ENCODE measurements at places on chromosomes 16 and 17.

GRCh38 chr16:330741-331140, 21.8 kb downstream of the AXIN1 start:
- DNase-seq: no peak

DNA sequence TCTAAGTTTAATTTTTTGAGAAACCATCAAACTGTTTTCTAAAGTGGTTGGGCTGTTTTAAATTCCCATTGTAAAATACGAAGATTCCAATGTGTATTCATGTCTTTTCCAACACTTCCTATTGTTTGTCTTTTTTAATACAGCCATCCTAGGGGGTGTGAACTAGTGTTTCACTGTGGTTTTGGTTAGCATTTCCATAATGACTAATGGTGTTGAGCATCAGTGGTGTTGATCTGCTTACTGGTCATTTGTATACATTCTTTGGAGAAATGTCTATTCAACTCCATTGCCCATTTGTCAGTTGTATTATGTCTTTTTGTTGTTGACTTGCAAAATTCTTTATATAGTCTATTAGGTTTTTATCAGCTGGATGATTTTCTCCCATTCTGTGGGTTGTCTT, 239.2 kb upstream of the AXIN2 start:
- DNase-seq: no peak

DNA sequence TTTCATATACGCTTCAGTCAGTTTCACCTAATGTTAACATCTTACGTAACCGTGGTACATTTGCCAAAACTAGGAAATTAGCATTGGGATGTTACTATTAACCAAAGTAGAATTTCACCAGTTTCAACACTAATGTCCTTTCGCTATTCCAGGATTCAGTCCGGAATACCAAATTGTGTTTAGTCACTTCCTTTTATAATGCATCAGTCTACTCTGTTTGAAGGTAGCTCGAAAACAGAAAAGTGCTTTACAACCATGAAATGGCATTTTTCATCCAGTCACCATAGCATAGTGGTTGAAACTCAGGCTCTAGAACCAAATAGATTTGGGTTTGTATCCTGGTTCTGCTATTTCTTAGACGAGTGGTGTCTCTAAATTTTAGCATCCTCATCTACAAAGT, 29.4 kb downstream of the AP2B1 start:
- DNase-seq: no peak

DNA sequence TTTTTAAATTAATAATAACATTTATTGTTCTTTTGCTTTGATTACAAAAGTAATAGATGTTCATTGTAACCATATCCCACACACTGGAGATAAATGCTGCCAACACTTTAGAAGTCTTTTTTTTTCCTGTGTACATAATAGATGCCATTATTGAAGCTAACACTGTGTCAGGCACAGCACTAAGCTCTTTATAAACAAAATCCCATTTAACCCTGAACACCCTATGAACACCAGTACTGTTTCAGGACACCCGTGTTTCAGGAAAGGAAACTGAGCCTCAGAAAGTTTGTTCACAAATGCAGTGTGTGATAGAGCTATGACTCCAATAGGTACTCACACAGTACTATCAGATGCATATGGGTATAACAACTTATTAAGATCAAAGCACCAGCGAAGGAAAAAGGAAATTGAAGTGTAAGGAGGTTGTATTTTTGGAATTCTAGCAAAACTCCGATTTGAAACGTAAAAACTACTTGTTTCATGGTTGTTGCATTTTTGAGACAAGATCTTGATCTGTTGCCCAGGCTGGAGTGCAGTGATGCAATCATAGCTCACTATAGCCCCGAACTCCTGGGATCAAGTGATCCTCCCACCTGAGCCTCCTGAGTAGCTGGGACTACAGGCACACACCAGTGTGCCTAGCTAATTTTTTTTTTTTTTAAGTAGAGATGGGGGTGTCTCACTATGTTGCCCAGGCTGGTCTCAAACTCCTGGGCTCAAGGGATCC, 2.0 kb upstream of the KIFC3 start:
- DNase-seq: no peak

- no peak for DNase-seq
Observed at GRCh38 chr17:7992924-7993323, 9.5 kb upstream of the GUCY2D start.
